ENCODE measurements at places on chromosomes 13 and 19.
A peak's percentile ranks its signal among the peaks of the same experiment; 100 is the strongest.

- no peaks in the 10 kb centered on the region for H3K36me3 ChIP-seq
- H3K4me3 ChIP-seq = no peak overlapping the region
- no peak overlapping the region for H3K27ac ChIP-seq
- H3K27me3 ChIP-seq = no peaks in the 10 kb centered on the region
Measured at GRCh38 chr13:47289567-47289966, 392.7 kb upstream of the HTR2A start.

GRCh38 chr19:41808663-41809566 lies 12.5 kb downstream of the CEACAM3 start:
- DNase-seq = no peak
- no peak overlapping the region for H3K4me3 ChIP-seq
- H3K27me3 ChIP-seq = peaks cover 12% of the 10 kb centered on the region
- H3K4me1 ChIP-seq = no peaks in the 10 kb centered on the region

- H3K27me3 ChIP-seq = no peaks in the 10 kb centered on the region
- no peaks in the 10 kb centered on the region for H3K4me1 ChIP-seq
- DNase-seq = no peak
- H3K4me3 ChIP-seq = no peak overlapping the region
- no peak overlapping the region for H3K27ac ChIP-seq
Measured at GRCh38 chr19:35890113-35890650, 10.2 kb downstream of the NFKBID start.

- H3K36me3 ChIP-seq = no peaks in the 10 kb centered on the region
- no peak overlapping the region for H3K4me3 ChIP-seq
- no peak overlapping the region for H3K27ac ChIP-seq
- no peak for DNase-seq
- H3K27me3 ChIP-seq = no peaks in the 10 kb centered on the region
Measured at GRCh38 chr13:51612867-51613266, 28.6 kb downstream of the WDFY2 start.

DNA sequence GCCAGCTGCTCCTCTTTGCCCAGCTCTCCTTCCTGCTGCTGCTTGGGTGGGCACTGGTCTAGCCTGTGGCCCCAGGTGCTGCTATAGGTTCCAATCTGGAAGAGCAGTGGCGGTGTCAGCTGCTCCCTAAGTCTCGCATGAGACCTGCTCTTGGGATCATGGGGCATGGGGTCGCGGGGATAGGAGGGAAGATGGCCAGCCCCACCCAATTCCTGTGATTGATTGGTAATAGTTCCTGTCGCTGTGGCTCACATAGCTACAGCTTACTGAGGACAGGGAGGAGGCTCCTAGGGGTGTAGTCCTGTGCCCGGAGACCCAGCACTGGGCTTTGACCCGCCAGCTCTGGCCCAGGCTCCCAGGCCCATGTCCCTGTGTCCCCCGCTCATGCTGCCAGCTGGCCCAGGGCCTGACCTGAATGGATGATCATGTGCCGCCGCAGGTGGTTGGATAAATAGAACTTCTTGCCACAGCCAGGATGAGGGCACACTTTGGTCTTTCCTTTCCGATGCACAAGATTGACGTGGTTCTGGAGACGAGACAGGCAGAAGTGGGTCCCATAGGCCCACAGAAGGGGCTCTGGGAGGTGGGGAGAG lies 4.5 kb upstream of the ELAVL3 start:
- no peaks in the 10 kb centered on the region for H3K36me3 ChIP-seq
- H3K4me1 ChIP-seq = no peaks in the 10 kb centered on the region
- no peaks in the 10 kb centered on the region for H3K27me3 ChIP-seq
- no peak overlapping the region for H3K27ac ChIP-seq

GRCh38 chr13:93422980-93423543 lies 196.5 kb downstream of the GPC6 start:
- H3K4me1 ChIP-seq = no peaks in the 10 kb centered on the region
- H3K27ac ChIP-seq = no peak overlapping the region
- H3K4me3 ChIP-seq = no peak overlapping the region
- H3K36me3 ChIP-seq = no peaks in the 10 kb centered on the region
- H3K27me3 ChIP-seq = no peaks in the 10 kb centered on the region

DNA sequence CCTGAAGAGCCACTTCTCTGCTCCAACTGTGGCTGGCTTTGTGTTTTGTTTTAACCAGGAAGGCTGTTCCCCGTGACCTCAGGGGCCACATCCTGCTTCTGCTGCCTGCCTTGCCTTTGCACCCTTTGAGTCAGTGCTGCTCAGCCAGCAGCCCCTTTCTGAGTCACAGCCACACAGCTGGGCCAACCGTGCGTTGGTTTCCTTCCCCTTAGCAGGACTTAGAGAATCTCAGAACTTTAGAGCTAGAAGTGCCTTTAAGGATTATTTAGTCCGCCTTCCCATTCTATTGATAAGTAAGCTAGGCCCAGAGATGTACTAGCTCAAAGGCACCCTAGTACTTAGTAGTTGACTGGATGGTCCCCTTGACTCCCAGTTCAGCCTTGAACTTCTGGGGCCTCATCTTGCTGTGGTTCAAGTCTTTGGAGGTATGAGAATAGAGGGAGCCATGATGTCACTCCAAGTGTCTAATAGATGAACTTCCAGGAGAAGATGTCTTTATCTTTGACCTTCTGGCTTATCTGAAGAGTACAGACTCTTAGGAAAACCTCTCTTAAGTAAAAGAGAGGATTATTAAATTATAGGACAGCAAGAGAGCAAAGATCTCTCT lies 8.0 kb downstream of the RGCC start:
- H3K36me3 ChIP-seq = no peaks in the 10 kb centered on the region
- no peaks in the 10 kb centered on the region for H3K4me1 ChIP-seq
- no peak overlapping the region for H3K27ac ChIP-seq
- DNase-seq = no peak
- H3K4me3 ChIP-seq = no peak overlapping the region

DNA sequence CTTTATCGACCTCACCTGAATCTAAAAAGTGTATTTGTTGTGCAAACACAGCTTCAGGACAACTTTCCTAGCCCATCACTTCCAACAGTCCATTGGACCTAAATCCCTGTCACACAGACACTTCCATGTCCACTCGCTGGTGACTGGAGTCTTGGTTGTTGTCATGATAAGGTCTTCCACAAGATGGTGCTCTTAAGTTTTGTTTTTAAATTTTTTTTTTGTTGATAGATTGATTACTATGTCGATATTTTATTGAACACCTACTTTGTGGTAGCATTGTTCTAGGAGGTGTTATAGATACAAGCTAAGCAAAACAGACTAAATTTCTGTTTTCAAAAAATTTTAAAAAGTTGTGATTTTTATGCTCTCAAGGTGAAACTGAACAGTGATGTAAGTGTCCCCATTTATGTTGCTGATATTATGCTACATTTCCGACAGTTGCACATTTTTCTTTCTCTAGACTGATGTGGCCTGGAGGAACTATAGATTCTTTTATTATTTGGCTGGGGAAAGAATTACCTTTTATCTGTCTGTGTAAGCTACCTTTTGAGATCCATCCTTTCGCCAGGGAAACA lies 8.1 kb upstream of the ERICH6B start:
- no peaks in the 10 kb centered on the region for H3K36me3 ChIP-seq
- no peak overlapping the region for H3K4me3 ChIP-seq
- no peaks in the 10 kb centered on the region for H3K4me1 ChIP-seq
- H3K27me3 ChIP-seq = no peaks in the 10 kb centered on the region
- H3K27ac ChIP-seq = no peak overlapping the region

DNA sequence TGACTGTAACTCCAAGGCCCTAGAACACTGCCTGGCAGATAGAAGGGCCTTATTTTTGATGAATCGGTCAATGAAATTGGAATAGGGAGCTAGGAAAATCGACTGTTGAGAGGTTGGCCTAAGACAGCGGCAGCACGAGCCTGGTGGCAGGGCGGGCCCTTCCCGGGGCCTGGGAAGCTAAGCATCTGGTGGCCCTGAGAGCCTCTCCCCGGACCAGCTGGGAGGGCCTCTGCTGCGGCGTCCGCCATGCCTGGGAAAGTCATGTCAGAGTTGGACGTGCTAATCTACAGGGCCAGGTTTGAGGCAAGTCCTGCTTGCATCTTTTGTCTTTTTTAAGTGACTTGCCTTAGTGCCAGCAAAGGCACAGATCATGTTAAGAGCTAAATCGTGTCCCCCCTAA lies 11.2 kb upstream of the GPR12 start:
- no peaks in the 10 kb centered on the region for H3K36me3 ChIP-seq
- H3K4me3 ChIP-seq = no peak overlapping the region
- DNase-seq = no peak
- no peaks in the 10 kb centered on the region for H3K27me3 ChIP-seq

DNA sequence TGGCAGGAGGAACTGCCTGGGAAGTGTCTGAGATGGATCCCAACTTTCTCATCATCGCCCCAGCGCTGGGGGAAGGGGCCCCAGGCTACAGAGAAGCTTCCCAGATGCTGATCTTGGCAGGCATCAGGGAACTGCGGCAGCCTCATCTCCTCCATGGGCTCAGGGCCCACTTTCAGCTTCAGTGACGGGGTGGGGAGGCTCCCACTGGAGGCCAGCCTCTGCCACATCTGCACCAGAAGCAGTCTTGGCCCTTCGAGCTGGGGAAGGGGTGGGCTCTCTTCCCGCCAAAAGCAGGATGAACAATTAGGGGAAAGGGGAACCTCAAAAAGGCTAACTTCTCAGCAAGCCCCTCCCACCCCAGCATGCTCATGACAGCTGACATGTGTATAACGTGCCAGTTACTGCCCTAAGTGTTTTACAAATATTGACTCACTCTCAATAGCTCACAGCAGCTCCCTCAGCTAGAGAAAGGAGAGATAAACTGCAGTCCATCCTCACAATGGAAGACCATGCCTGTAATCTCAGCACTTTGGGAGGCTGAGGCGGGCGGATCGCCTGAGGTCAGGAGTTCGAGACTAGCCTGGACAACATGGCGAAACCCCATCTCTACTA lies 7.1 kb upstream of the S1PR2 start:
- no peak overlapping the region for H3K27ac ChIP-seq
- H3K36me3 ChIP-seq = no peaks in the 10 kb centered on the region
- DNase-seq = no peak
- peaks cover 3% of the 10 kb centered on the region for H3K4me1 ChIP-seq
- H3K4me3 ChIP-seq = no peak overlapping the region

- H3K36me3 ChIP-seq = no peaks in the 10 kb centered on the region
- H3K4me3 ChIP-seq = no peak overlapping the region
- H3K4me1 ChIP-seq = no peaks in the 10 kb centered on the region
- no peak for DNase-seq
Measured at GRCh38 chr19:5285311-5285710, 55.3 kb downstream of the PTPRS start.

DNA sequence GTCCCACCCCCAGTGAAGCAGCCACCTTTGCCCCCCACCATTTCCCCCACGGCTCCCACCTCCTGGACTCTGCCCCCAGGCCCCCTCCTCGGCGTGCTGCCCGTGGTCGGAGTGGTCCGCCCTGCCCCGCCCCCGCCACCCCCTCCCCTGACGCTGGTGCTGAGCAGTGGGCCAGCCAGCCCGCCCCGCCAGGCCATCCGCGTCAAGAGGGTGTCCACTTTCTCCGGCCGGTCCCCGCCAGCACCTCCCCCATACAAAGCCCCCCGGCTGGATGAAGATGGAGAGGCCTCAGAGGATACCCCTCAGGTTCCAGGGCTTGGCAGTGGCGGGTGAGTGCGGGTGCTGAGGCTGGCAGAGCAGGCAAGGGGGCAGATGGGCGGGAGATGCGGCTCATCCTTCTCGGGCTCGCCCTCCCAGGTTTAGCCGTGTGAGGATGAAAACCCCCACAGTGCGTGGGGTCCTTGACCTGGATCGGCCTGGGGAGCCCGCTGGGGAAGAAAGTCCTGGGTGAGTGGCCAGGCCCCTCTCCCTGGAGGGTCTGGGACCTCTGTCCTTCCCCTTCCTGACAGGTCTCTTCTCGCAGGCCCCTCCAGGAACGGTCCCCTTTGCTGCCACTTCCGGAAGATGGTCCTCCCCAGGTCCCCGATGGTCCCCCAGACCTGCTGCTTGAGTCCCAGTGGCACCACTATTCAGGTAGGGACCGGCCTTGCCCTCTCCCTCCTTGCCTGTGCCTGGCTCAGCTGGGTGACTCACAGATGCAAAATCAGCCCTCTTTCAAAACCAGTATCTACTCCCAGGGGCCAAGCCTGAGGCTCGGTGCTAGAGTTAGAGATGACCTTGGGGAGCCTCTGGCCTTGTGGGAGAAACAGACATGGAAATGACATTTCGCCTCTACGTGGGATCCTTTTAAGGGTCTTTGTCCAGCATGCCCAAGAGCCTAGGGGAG lies 8.8 kb downstream of the IGFLR1 start:
- no peak overlapping the region for H3K27ac ChIP-seq
- no peak overlapping the region for H3K4me3 ChIP-seq

DNA sequence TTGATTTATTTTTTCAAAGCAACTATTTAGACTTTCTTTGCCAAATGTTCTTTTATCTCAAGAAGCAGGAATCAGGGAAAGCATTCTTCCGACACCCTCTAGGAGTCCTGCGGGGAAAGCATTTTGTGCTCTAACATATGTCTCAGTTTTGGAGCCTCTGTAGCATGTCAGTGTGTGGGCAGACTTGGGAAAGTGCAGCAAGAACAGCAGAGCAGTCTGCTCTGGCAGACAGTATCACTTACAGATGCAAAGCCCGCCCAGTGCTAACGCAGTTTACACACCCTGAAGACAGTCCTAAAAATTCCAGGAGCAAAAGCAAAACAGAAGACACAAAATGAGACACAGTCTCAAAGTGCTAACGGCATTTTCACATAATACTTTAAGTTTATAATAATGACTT lies 393.5 kb downstream of the KLF12 start:
- H3K36me3 ChIP-seq = no peaks in the 10 kb centered on the region
- DNase-seq = no peak
- H3K4me3 ChIP-seq = no peak overlapping the region
- H3K4me1 ChIP-seq = no peaks in the 10 kb centered on the region

GRCh38 chr19:38849147-38849859 lies 483 bp downstream of the HNRNPL start:
- peaks cover 47% of the 10 kb centered on the region for H3K36me3 ChIP-seq
- peaks cover 7% of the 10 kb centered on the region for H3K4me1 ChIP-seq
- peak overlapping the region; percentile 90 for H3K27ac ChIP-seq
- DNase-seq = peak; percentile 99

- peak overlapping the region; percentile 84 for H3K4me3 ChIP-seq
- H3K4me1 ChIP-seq = peaks cover 5% of the 10 kb centered on the region
- peaks cover 2% of the 10 kb centered on the region for H3K36me3 ChIP-seq
- DNase-seq = no peak
Measured at GRCh38 chr13:73058432-73058735, 421 bp upstream of the KLF5 start.

DNA sequence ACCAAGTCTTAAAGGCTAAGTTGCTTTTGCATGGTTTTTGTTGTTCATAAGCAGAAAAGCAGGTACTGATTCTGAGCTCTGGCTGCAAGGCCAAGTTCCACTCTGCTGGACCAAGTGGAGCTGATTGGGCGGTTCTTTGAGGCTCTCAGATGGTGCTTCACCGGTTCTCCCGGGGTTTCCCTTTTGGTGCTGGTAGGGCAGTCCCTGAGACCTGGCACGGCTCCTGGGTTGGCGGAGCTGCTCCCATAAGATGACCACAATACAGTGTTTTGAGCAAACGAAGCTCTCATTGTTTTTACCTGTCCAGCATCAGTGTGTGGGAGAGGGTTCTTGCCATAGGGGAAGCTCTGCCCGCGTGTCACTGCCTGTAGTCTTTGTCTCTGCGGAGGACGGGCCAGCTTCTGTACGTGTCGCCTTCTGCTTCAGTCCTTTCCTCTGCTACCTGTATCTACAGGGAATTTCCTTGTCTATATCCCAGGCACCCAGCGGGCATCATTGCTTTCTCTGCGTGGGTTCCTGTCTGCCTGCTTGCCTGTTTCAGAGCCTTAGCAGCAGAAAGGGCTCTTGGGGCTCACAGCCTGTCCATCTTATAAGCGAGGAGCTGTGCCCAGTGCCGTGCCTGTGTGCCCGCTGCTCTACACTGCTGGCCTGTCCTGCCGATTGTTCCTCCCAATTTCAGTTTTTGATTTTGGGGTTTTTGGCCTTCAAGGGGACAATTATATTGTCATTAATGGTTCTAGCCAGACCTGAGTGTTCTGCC lies 2.3 kb downstream of the U2AF2 start:
- H3K36me3 ChIP-seq = peaks cover 22% of the 10 kb centered on the region
- no peak overlapping the region for H3K27ac ChIP-seq
- no peaks in the 10 kb centered on the region for H3K27me3 ChIP-seq
